Fibroblast of skin of left biceps (primary cell): ENCODE measurements at places on chromosomes 16 and 17.

DNA sequence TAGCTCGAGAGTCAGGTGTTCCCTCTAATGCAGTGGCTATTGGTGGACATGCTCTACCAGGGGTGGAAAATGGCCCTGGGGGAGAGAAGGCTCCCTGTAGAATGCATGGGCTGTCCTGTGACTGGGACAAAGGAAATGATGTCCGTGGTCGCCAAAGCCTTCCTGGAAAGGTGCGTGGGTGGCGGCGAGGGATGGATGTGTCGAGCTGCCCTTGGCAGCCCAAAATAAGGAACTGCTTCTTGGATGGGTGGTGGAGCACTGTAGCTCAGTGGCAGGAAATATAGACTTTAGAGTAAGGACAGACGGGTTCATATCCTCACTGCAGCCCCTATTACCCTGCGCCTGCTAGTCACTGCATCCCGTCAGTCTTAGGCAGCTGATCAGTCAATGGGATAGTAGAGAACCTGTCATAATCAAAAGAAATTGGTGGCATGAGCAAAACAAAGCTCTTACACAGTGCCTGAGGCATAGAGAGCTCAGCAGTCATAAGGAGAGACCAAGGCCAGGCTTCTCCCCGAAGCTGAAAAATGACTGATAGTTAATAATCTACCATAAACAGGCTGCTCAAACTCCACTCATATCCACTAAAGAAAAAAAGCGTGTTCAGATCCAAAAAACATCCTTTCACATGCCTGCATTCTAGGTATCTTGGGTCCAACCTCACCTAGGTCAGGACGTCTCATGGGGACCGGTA lies 123.5 kb upstream of the PLCG2 start:
- no peak for DNase-seq

DNA sequence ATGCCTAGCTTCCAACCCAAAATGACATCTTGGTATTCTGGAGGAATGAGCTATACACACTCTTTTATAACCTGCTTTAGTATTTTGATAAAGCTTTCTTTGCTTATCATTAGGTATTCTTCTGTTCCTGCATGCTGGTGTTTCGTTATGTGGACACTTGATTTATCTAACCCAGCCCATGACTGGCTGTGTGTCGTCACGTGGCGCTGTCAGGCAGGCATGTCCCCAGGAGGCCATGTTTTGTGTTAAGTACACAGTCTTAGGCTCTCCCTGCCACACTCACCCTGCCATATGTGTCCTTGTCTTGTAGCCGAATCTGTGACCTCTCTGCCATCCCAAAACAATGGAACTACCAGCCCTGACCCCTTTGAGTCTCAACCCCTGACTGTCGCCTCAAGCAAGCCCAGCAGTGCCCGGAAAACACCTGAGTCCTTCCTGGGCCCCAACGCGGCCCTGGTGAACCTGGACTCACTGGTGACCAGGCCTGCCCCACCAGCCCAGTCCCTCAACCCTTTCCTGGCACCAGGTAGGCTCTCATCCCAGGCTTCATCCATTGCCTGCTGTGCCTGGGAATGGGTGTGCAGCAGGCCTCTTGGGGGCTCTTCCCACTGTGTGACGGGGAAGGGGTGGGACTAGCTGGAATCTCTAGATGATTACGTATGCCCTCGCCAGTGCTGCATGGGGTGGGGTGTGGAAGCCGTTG lies 30.8 kb downstream of the B9D1 start:
- no peak for DNase-seq

DNA sequence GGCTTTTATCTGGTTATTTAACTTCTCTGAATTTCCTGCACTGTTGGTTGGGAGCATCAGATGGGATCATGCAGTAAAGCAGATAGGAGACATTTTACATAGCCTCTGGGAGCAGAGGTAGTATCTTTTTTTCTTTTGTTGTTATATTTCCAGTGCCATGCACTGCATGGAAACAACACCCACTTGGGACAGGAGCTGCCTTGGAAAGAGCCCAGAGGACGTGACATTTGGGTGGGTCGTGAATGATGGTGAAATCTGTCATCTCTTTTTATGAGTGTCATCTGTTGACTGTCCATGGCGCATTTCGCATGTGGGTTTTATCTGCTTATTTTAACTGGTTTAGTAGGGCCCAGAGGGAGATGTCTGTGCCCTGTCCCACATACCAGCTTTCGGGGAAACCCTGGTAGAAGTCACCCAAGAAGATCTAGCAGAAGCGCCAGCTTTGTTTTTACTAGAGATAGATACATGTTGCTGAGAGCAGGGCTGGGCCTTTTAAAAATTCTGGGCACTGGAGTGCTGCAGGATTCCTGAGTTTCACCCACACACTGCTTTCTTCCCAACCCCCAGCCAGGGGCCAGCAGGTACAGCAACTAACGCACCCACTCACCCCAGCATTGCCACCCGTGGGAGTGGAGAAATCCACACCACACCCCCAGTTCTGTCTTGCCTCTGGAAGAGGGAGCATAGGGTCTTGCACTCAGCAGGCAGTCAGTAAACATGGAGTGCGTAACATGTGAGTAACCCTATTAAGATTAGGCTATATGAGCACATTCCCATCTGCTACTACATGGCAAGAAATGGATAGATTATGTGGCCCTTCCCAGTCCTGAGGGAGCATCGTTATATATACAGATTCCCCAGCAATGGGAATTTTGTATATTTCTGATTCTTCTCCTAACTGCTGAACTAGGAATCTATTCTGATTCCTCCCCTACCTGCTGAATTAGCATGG lies 8.4 kb upstream of the TERF2 start:
- DNase-seq: no peak

DNA sequence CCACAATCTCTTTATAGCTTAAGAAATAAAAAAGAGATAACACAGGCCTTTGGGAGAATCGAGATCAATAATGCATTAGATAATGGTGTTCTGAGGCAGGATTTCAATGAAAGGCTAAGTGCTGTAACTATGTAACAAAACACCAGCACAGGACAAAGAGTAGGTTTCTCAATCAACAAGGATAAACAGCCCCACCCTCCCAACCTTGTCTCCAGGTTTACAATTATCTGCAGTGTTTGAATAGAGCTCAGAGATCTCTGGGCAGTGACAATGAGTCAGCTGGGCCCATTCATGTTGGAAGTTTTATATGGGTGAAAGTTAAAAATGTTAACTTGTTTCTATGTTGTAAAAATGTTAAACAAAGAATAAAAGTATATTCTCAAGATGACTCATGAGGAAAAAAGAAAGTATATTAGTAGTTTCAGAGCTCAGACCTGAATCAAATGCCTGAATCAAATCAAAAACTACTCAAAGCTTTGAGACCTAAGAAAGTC lies 17.0 kb upstream of the KRT20 start:
- no peak for DNase-seq

DNA sequence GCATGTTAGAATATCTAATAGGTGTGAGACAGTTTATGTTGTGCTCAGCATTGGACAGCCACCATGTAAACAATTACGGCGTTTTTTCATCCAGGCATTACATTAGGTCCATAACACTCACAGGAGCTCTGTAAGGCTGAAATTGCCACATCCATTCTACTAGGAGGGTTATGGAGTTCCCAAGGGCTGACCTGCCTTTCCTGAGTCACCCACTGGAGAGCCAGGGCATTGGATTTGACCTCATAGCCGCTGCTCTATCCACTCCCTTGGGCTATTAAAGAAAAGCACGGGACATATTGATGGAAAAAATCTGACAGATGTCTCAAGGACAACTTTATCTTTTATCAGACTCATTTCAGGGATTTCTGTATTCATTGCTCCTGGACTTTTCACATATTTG lies 306.3 kb upstream of the HSBP1 start:
- DNase-seq: no peak

DNA sequence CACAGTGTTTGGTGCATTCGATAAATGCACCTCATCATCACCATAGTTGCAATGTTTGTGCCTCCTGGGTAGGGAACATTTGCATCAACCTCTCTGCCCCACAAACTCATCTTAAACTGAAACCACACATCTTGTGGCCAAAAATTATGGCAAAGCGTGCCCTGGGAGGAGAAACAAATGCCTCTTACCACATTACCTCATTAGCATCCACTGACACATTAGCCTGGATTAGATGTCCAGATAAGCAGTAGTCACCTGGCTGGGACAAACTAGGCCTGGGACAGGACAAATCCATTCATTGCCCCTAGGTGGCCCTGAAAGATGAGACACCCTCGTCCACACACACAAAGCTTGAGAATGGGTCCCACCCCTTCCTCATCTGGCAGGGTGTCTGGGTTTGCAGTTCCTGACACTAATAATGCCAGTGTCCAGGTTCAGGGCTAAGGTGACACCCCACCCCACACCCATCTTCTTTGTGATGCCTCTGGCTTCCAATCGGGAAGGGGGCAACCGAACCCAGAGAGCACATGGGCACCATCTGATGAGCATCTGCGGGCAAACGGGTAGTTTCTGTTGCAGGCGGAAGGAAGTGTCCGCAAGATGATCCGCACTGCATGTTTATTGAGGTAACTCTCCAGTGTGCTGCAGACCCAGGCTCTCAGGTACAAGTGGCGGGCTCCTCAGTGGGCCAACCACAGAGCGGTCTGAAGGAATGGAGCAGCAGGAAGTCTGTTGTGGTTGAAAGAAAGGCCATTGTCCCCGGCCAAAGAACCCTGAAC lies 8.6 kb downstream of the XYLT1 start:
- DNase-seq: no peak

- DNase-seq: no peak
These were observed 117.4 kb downstream of the IRF8 start for GRCh38 chr16:86016201-86016965.

DNA sequence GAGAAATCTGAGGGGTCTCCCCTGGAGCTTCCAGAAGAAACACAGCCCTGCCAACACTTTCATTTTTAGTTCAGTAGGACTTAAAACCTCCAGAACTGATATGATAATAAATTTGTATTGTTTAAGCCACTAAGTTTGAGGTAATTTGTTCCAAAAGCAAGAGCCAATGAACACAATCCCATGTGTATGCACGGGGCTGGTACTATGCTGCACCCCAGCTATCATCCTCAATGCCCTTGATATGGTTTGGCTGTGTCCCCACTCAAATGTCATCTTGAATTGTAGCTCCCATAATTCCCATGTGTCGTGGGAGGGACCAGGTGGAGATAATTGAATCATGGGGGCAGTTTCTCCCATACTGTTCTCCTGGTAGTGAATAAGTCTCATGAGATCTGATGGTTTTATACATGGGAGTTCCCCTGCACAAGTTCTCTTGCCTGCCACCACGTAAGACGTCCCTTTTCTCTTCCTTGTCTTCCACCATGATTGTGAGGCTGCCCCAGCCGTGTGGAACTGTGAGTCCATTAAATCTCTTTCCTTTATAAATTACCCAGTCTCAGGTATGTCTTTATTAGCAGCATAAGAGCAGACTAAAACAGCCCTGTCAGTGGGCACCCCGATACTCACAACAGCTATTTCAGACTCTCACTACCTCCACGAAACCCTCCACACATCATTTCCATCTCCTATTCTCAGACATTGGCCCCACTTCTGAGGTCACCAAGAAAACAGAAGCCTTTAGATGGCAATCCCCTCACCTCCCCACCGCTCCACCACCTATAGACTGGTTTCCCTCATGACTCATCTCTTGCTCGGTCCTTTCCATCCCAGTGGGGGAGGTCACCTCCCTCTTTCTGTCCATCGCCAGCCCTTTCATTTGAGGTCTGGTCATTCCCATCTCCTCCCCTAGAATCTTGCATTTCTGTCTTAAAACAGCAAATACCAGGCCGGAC lies 8.9 kb upstream of the CACNG1 start:
- no peak for DNase-seq

DNA sequence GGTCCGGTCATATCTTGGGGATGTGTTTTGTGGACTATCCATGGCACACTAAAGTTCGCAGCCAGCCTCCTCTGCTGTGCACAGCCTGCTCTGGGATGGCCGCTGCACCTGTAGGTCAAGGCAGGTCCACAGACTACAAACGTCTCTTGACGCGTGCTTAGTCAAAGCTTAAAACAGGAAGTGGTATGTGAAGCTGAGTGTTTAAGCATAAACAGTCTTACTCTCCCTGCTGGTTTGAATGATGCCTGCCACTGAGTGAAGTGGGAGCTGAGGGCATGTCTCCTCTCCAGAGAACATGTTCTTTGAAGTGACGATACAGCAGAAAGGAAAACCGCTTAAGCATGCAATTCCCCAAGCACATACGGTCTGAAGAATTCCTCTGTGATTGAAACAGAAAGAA lies 365.6 kb downstream of the SLC39A11 start:
- no peak for DNase-seq

GRCh38 chr17:12727076-12727760 lies 61.5 kb downstream of the MYOCD start:
- DNase-seq: no peak

- no peak for DNase-seq
These were observed 493.7 kb upstream of the ERCC4 start for GRCh38 chr16:13426269-13426668.

DNA sequence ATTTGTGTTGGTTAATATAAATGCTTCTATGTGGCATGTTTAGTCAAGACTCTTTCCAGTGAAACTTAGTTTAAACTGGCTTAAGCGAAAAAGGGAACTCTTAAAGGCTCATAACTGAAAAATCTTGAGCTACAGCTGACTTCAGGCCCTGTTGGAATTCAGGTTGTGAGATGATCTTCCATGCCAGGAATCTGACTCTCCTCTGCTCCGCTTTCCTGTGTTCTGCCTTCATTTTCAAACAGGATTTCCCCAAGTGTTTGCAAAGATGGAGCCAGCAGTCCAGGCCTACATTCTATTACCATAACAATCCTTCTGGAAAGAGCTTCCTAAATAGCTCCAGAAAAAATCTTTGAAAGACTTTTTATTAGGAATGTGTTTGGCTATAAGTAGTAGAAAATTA lies 134.9 kb downstream of the NLK start:
- DNase-seq: no peak

DNA sequence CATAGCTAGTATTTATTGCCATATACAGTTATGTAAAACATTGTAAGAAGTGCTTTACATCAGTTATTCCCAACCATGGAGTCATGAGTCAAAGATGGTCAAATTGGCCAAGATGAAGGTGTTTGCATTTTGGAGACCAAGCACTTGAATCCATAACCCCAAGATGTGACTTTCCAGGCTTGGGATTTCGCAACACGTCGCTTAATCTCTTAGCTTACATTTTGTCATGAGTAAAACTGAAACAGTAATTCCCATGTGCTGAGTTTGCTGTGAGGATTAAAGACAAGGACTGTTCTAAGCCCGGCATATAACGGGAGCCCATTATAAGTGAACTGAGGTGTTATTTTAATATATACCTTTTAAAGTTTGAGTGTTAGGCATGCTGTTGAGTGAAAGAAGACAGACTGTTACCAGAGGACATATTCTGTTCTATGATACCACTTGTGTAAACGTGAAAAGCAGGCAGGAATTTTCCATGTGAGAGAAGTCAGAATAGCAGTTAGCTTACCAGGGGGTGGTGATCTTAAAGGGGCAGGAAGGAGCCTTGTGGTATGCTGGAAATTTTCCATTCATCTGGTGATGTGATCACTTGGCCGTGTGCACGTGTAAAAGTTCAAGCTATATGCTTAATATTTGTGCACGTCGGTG lies 484.9 kb downstream of the WWOX start:
- DNase-seq: no peak
